Neural progenitor cell (in vitro differentiated cells): ENCODE measurements at places on chromosomes 5 and 9. TPM values are rescaled to one million over a fixed set of nuclear protein-coding genes. Genes with fewer than 3 reads are reported as not detected.

The SMC2 gene
- total RNA-seq, result 34.8 and 46.7 TPM in 2 replicates

The CLINT1 gene
- total RNA-seq, result 58.4 and 65.0 TPM in 2 replicates

GRCh38 chr5:137735555-137736284, at the start of gene KLHL3:
Gene KLHL3 (minus strand): TSS chr5:137736089. CDS start chr5:137735646, 443 bp downstream.
- DNase-seq, result peak; percentile 89

The DNLZ gene
- total RNA-seq, result 3.4 and 15.8 TPM in 2 replicates

- peak; percentile 17 for DNase-seq
Observed at GRCh38 chr5:144183254-144183889, 12.7 kb downstream of the KCTD16 start.

The DMRT1 gene
- total RNA-seq, result 0.09 TPM in 1 of 2 replicates, not detected in the other

DNA sequence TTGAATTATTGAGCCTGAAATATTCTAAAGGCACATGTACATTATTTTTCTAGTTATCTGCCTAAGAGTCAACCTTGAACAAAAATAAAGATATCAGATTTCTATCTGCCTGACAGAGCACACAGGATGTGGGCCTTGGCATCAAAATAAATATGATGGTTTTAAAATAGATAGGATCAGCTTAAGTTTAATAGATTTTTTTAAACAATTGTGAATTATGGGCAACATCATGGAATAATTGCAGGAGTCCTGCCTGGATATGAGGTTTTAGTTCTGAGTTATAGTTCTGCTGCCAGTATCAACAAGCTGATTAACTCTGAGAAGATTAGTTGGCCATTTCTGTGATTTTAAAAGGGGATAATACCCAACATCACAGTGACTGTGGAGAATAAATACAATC, 107.0 kb upstream of the PCA3 start:
- DNase-seq, result no peak

GRCh38 chr5:123814801-123815470, 303.0 kb downstream of the CSNK1G3 start:
- no peak for DNase-seq

The ZNF300 gene
- 17.0 and 28.8 TPM in 2 replicates for total RNA-seq

The ZFP37 gene
- total RNA-seq, result 13.3 and 14.1 TPM in 2 replicates

DNA sequence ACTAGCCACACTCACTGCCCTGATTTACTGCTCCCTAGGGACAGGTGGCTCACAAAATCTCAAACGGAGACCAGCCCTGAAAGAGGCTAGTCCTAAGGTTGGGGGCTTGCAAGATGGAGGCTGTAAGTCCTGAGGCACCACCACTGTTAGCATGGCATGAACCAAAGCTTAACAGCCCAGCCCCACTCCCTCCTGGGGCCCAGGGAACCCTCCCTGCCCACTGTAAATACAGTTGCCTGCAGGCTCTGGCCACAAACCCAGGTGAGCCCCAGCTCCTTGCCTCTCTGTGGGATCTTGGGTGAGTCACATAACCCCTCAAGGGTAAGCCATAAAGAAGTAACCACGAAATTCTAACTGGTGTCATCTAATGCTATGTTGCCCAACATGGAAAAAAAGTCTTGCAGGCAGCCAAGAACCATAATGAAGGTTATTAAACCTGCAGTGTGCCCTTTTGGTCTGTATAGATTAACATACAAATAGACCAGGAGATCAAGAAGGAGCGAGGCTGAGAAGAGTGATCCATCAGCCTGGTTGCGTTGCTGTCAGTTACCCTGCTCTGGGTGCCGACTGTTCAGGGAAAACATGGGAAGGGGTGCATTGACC, 1.7 kb upstream of the POMT1 start:
- DNase-seq, result no peak

GRCh38 chr5:150500905-150501304, 7.0 kb upstream of the NDST1 start:
- no peak for DNase-seq

GRCh38 chr9:20188616-20189369, 400.0 kb upstream of the SLC24A2 start:
- no peak for DNase-seq

The FBP2 gene
- total RNA-seq, result not detected in 2 replicates

DNA sequence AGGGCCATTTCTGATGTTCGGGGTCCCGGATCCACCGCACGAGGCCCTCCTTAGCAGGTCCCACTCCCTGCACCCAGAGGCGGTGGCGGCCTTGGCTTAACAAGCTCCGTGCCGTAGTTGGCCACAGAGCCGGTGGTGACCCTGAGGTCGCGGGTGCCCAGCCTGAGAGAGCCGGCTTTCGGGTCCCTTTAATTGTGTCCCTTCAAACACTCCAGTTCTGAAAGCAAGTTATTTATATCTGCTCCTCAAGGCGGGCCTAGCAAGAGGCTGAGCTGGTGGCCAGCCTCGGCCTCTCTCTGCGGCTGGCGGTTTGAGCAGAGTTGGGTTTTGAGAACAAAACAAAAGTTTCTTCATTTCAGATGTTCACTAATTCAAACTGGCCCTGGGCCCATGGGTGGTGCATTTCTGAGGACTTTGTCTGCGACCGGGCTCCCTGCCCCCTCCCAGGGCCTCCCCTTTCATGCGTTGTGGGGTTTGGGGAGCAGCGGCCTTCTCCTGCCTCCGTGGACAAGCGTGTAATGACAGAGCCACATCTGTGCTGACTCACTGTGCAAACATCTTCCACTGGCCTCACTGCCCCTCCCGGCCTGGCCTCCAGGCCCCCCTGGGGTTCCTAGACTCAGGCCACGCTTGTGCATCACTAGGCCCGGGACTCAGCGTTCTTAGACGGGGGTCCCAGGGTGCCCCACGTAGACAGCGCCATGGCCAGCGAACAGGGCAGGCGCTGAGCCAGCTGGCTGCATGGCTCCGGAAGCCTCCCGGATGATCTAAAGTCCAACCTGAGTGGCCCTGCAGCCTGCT, 49.4 kb upstream of the COL5A1 start:
- no peak for DNase-seq

DNA sequence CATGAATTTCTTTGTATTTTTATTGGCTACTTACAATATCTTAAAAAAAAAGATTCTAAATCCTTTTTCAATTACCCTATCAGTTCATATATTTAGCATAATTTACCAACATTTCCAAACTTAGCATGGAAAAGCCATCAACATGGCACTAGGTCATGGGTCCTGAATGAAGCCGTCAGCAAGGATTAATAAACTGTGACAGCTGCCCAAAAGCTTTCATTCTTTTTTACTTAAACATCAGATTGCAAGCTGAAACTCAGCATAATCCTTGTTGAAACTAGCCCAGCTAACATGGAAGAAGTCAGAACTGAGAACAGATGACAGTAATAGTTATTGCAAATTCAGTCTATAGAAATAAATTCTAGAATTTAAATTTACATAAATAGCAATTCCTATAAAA, 209.8 kb downstream of the ADAMTS6 start:
- DNase-seq, result no peak

DNA sequence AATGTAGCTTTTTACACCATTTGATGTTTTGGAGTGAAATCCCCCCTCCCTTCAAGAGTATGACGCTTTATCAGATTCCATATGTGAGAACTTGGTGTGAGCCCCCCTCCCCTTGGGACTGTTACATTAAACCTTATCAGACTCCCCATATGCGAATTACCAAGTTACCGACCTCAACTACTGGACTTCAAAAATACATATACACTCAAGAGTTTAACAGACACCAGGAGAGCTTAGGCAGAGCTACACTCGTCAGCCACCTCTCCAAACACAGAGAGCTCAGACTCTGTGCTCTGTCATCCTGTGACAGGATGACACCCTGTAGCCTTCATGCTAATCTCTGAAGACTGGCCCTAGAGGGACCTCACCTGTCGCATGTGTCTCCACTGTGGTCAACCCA, 50.2 kb downstream of the FAM114A2 start:
- DNase-seq, result no peak

DNA sequence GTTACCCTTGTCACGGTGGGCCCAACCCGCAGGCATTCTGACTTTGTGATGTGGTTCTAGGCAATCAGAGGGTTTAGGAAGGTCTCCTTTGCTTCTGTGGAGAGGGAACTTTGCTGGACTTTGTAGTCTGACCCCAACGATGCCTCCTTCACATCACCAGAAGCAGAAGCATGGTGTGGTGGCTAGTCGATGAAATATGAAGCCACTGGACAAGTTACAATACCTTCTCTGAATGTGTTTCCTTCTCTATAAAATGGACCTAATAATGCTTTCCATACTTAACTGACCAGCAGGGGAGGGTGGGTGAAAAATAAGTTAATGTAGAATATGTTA, 607 bp downstream of the SPEF2 start:
- no peak for DNase-seq

The SUSD3 gene
- total RNA-seq, result 1.8 TPM in 1 of 2 replicates, not detected in the other

The GGTA1 gene
- total RNA-seq, result not detected in 2 replicates

The SCAI gene
- total RNA-seq, result 24.1 and 30.2 TPM in 2 replicates

DNA sequence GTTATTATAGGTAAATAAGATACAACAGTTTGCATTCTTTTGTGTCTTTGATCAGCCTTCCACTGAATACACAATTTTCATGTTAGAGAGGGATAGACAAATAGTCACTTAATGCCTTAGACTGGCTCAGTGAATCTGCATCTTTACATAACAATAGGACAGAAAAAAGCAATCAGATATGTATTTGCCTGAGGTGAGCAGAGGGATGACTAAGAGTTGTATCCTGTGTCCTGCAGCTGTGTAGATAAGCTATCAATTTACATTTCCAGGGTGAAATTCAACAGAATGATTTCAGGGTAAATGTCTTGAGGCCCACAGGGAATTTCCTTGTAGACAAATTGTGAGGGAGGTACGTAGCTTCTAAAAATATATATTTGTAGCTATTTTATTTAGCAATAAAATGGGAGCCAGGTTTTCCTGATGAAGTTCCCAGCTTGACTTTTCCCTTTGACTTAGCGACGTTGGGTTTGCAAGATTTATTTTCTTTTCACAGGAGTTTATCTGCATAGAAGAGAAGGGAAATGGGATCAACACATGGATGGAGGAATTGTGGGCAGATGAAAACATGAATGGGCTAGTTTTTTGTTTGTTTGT, 586.1 kb upstream of the CDH6 start:
- DNase-seq, result no peak

The FOXD4L6 gene
- not detected in 2 replicates for total RNA-seq

DNA sequence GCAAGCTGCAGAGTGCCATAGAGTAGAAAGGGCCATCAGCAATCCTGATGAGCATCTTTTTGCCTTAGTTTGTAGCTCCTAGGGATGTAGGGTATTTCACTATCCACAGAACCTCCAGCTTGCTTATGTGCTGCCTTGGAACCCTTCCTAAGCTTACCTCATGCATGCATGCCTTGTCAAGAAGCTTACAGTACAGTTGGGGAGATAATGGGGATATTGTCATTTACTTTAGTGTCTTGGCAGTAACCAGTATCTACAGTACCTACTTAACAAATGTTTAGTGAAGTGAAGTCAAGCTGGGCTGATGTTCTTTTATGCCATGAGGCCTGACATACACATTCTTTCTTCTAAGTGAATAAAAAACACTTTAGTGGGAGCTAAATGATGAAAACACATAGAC, 164.6 kb upstream of the PPP1R2B start:
- no peak for DNase-seq

DNA sequence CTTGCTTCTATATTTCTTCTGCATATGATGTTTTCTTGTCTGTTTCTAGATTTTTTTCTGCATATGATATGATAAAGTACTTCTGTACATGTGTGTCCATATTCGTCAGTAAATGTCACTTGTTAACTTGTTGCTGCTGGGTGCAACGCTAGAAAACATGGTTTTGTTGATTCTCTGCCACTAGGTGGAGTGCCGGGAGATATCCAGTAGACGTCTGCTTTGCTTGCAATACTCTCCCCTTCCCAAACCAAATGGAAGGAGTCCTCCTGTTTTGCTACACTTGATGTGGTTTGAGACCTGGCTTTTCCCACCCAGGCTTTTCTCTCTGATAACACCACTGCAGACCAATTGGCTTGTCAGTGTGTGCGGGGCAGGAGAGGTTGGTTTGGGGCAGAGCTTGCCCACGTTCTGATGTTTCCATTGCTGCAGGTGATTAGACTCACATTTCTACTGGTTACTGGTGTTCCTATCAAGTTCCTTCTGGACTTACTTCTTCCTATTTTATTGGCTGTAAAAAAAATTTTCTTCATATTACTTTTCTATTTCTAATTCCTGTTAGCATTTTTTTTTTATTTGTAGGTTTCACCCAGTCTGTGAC, 900.0 kb upstream of the CDH10 start:
- DNase-seq, result peak; percentile 73

- DNase-seq, result no peak
Observed at GRCh38 chr9:130139251-130139650, 33.0 kb upstream of the NCS1 start.

The MRRF gene
- total RNA-seq, result 22.1 and 44.4 TPM in 2 replicates

The KCNV2 gene
- total RNA-seq, result not detected in 2 replicates

The NPR3 gene
- total RNA-seq, result 0.31 TPM in 1 of 2 replicates, not detected in the other
